ENCODE measurements at places on chromosomes 1 and 21.

DNA sequence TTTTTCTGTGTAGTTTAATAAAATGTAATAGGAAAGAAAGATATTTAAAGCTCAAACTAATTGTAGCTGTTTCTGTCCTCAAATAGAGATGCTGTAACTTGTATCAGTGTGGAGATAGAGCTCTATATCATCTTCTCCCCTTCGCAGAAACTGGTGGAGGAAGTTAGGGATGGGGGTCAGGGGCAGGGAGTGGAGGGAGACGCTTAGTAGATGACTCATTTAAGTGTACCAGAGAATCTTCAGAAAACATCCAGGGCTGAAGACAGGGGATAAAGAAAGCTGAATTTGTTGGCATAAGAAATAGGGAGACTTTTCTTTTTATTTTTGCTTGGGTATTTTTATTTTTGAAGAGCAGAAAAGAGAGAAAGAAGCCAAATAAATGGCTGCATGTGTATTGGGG lies 282.6 kb upstream of the DPYD start:
- no peak for DNase-seq

DNA sequence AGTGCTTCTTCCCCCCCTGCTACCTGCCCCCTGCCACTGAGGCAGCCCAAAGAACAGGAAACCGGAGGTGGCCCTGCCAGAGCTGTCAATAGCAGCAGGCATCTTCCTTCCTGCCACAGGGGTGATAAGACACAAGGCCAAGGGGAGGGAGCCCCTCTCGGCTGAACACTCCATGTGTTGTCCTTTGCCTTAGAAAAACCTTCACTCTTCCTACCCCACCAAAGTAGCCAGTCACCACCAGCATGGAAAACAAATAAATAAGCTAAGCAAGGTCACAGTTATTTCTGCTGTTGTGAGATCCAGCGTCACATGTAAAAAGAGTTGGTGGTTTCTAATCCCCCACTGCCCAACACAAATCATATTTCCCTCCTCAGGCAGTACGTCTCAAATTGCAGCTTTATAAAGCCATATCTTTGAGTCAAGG lies 104.8 kb upstream of the DPT start:
- no peak for DNase-seq

GRCh38 chr1:24901791-24902470 lies 28.1 kb downstream of the RUNX3 start:
- no peak for DNase-seq

- DNase-seq: no peak
These were observed 560.1 kb downstream of the OMA1 start for GRCh38 chr1:57986432-57986831.
